Caco-2 (cell line): ENCODE measurements at places on chromosomes 12 and 14. TPM values are rescaled to one million over a fixed set of nuclear protein-coding genes. Genes with fewer than 3 reads are reported as not detected.

DNA sequence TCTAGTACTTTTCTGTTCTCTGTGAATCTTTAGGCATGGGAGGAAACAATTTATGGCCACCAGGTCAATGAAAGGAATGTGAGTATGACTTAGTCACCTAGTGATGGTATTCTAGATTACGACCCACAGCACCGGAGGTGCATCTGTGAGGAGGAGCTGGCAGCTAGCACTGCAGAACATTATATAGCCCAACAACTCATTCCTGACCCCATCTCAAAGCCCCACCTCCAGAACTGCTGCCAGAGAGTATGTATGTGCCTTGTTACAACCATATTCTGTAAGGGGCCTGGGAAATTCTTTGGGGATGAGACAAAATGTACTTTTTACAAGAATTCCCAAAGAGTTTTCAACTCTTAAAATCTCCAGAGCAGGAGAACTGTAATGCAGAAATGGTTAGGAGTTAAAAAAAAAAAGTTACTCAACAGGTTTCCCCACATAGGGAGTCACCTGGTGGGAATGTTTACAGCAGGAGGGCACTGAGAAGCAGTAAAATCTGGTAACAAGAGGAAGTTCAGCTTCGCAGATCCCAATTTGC lies 34.9 kb upstream of the CERS5 start:
- DNase-seq = peak; percentile 83

GRCh38 chr14:34078117-34078743 lies 127.4 kb upstream of the EGLN3 start:
- peak; percentile 14 for DNase-seq

DNA sequence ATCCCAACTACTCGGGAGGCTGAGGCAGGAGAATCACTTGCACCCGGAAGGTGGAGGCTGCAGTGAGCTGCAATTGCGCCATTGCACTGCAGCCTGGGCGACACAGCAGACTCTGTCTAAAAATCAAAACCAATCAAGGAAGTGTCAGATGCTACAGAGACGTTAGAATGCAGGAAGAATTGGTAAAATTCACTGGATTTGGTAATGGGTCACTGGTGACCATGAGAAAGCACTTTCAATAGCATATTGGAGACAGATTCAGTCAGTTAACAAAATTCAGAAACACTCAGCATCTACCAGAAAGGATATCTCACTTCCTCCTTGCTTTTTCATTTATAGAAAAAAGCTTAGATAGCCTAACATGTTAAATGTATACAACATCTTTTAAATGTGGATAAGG lies 17.5 kb downstream of the BIN2 start:
- DNase-seq = no peak

DNA sequence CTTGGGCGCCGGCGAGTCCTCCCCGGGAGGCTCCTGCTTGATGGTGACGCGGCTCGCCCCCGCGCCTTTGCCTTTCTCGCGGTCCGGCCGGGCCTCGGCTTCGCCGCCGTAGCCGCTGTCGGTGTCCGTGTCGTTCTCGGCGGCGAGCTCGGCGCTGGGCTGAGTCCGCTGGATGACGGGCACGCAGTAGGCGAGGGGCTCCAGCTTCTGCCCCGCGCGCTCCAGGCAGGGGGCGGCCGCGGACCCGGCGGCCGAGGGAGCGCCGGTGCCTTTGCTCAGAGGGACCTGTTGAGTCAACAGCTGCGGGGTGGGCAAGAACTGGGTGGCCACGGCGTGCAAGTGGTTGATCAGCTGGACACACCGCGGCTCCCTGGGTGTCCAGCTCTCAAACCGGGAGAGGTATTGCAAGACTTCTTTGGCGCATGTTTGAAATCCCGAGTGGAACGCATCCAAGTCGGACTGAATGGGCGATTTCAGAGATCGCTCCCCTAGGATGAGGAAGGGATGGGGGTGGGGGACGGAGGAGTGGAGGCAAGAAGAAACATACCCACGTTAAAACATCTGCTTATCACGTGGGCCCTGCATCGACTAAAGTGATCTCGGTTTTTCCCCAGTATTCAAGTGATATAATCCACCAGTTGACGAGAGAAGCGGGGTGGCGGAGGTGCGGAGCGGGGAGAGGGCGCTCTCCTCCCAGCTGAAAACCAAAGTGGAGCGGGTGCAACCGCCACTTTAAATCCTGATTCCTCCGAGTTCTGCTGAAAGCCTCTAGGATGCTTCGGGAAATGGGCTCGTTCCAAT lies 2.0 kb downstream of the BHLHE41 start:
- DNase-seq = no peak

DNA sequence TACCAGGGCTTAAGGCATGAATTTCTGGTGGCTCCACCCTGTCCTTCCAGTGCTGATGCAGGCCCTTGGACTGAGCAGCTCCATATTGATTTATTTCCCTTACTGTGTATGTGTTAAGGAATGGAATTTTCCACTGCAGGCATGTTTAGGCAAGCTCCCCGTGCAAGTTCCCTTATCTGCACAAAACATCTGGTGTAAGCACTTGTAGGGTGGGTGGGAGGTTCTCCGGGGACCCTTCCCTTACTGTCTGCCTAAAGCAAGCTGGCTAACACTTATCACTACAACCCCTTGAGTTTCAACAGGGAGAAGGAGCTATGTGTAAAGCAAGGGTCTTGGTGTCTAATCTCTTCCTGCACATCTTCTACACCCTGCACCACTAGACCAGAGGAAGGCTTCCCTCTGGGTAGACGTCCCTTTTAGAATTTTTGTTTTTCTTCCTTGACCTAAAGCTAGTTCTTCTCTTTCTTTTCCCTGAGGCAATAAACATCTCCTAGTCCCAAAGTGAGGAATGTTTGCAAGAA lies 22.0 kb upstream of the DRAM1 start:
- DNase-seq = peak; percentile 16

DNA sequence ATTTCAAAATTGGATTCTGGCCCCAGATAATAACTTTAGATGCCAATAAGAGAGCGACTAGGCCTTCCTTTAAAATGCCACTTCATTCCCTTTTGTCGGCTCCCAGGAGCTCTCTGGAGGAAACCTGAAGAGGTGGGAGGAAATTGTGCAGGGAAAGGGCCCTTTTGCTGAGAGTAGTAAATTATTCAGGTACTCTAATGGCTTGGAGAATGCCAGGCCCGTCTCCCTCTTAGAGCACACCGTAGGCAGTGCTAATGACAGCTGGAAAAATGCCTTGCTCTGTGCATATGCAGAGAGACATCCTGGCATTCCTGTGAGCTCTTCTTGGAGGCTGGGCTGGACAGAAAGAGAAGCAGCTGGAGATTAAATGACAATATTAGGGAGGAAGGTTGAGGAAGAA lies 115.0 kb upstream of the RPH3A start:
- no peak for DNase-seq

- DNase-seq = peak; percentile 51
Measured at GRCh38 chr12:50166799-50167048, 445 bp downstream of the CERS5 start.

DNA sequence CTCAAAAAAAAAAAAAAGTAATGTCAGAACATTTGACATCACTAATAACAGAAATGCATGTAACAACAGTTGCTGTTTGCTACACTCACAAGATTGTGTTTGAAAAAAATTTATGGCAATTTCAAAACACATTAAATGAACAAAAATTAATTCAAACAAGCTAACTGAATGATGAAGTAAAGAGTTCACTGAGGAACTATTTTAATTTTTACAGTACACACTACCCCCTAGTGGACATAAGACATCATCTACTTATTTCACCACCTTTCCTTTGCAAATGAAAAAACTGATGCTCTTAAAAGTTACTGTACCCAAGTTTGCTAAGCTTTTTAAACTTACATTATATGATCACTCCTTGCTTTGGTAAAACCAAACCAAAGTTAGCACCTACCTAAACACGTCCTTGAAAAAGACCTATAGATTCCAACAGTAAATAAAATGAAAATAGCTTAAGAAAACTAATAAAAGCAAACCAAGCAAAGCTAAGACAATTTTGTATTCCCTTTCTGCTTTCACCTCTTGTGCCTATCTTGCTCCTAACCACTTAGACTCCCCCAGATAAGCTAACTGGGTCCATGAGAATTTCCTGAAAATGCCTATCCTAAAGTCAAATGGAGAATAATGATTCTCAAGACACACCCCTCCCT lies 22.2 kb downstream of the UBE2N start:
- DNase-seq = no peak

LIN7A gene
- 16.2 and 16.4 TPM in 2 replicates for total RNA-seq

MAP1LC3B2 gene
- total RNA-seq = 1.8 TPM in 1 of 2 replicates, not detected in the other

NELL2 gene
- total RNA-seq = 0.70 and 0.81 TPM in 2 replicates

KCNC2 gene
- total RNA-seq = not detected in 2 replicates

CCDC175 gene
- not detected in 2 replicates for total RNA-seq
